GM03348 (cell line): ENCODE measurements at places on chromosomes 2 and 18.

- no peak for DNase-seq
Observed at GRCh38 chr2:15872854-15873253, 67.5 kb upstream of the MYCN start.

GRCh38 chr18:24013051-24013450, 1.5 kb upstream of the TTC39C start:
- DNase-seq, result no peak

- no peak for DNase-seq
Observed at GRCh38 chr18:31998880-31999412, 19.7 kb upstream of the RNF125 start.

DNA sequence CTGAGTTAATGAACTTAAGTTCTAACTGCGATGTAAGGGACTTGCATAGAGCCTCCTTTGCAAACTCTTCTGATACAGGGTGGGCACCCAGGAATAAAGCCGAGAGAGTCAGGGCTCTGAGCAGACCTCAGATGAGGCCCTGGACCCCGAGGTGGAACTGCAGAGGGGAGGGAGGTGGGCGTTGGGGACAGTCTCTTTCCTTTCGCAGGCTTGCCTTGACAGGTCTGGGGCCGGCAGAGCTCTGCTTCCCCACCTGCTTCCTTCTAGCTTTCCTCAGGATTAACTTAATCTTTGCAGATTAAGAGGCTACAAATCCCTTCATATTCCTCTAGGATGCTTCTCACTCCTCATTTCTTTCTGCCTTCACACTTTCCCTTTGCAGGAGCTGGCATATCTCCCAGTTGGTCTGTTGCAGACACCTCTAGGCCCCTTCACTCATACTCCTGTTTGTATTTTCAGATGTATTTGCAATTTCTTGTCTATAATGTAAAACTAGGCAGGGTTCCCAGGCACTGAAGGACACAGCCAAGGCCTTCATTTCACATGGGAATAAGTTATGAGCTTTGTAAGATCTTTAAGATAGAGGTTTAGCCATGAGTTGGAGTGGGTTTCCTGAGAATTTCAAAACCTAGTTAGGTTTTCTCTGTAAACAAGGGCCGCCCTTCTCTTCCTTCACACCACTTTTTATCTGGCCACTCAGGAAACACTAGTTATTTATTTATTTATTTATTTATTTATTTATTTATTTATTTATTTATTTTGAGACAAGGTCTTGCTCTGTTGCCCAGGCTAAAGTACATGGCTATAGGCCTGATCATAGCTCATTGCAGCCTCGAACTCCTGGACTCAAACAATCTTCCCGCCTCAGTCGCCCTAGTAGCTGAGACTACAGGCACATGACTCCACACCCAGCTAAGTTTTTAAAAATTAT, 70.9 kb downstream of the MTCL1 start:
- no peak for DNase-seq

- peak; percentile 86 for DNase-seq
Observed at GRCh38 chr2:127674241-127675209, 805 bp downstream of the LIMS2 start.
